ENCODE measurements at places on chromosomes 2 and 18.

DNA sequence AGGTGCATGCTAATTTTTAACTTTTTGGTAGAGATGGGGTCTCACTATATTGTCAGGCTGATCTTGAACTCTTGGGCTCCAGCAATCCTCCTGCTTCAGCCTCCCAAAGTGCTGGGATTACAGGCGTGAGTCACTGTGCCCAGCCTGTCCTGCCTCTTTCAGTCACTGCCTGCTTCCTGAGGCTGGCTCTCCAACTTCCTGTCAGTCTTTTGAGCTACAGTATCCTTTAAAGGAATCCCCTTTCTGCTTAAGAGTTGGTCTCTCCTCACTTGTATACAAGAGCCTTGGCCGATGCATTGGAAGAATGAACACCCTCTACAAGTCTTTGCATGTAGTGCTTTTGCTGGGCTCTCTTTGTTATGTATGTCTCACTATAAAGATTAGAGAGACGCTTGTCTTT is 88.4 kb upstream of the SMAD2 start:
- DNase-seq, result no peak

GRCh38 chr18:63192885-63193349 is 126.7 kb downstream of the BCL2 start:
- DNase-seq, result no peak

GRCh38 chr18:34959211-34959829 is 81.9 kb upstream of the MAPRE2 start:
- no peak for DNase-seq

DNA sequence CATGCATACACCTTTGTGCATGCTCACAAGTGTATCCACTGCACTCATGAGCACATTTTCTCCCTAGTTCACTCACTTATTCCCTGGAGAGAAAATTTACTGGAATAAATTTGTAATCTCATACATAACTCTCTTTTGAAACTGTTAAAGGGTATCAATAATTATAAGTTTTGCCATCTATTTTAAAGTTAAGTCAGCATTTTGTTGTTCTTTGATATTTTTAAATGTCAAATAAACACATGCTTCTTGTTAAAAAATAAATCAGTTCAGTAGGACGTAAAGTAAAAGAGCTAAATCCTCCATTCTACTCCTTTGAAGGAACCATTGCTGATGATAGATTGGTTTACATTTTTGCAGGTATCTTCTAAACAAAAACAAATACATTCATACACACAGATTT is 522.1 kb downstream of the NR4A2 start:
- DNase-seq, result no peak

DNA sequence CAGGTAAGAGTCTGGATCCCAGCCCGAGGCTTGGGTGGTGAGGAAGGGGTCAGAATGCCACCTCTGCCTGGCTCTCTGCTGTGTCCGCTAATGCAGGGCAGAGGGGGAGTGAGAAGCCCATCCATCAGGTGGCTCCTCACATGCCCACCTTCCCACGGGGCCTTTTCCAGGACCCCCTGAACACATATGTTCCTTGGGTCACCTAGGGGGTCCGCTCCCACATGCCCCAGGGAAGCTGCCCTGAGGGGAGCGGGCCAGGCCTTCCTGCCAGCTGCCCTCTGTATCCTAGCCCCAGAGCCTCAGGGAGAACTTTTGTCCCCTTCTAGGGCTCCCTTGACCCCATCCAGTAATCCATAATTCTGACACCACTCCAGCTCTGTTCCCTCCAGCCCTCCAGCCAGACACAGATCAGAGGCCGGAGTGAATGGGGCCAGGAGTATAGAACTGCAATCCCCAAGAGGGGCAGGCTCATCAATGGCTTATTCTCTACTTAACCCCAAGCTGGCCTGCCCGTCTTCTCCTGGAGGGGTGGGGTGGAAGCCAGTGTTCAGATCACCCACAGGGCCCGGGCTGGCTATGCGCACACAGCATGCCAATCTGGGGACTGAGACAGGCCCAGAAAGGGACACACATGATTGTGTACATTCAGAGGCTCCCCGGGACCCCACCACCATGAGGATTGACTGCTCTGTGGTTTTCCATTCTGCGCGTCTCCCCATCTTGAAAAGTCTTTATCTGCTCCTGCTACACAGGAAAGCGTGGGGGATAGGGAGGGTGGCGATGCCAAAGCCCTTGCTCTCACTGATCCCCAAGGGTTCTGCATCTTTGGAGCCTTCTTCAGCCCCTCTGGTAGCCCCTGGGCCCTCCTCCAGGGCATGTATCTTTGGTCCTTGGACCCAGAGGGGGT is 1.1 kb downstream of the EMILIN1 start:
- DNase-seq, result no peak

DNA sequence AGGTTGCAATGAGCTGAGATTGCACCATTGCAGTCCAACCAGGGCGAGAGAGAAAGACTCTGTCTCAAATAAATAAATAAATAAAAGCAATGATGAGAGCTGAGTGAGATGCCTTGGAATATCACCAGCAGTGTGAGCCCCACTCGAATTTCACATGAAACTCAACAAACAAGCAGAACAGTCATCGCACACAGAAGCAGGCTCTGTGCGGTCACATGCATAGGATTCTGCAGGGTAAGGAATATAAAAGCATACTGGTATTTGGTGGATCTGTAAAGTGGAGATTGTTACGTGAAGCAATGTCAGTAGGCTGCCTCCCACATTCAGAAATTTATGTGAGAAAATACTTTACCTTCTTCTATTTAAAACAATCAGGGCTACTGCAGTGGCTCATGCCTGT is 18.0 kb upstream of the AP1S3 start:
- no peak for DNase-seq

All from posterior cingulate gyrus (tissue), 11 donors.